ENCODE measurements at places on chromosomes 7 and 10.

GRCh38 chr7:28498636-28499035, 86.3 kb downstream of the CREB5 start:
- no peak for DNase-seq

GRCh38 chr7:27364344-27364758, 121.7 kb downstream of the EVX1 start:
- DNase-seq, result peak; percentile 66

DNA sequence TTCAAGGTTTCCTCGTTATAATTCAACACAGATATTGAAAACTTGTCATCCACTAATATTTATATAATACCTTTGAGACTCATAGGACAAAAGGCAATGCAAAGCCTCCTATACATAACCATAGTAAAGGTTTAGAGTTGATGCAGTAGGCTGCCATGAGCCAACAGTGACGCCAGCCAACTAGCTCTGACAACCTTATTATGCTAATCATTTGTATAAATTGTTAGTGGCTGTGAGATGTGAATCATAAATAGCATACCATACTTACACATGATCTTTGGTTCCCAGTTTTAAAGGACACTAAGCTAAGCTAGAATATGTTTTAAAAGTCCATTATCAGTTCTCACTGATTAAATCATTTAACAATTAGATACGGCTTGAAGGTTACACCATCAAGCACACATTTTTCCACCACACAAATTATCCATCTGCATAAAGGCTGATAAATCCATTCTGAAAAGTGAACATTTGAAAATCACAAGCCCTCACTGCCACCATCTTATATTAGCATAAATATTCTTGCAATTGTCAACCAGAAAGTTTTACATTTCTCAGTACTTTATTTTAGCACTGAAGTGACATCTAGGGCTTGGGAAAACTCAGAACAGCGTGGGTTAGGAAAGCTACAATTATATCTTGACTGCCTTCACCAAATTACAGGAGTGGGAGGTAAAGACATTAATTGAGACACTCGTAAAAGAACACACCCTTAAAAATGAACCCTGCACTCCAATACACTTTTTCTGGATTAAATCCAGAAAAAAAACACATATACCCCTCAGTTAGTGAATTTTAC, 30.7 kb downstream of the COA1 start:
- no peak for DNase-seq

GRCh38 chr7:108561047-108561619, 8.4 kb downstream of the THAP5 start:
- no peak for DNase-seq

DNA sequence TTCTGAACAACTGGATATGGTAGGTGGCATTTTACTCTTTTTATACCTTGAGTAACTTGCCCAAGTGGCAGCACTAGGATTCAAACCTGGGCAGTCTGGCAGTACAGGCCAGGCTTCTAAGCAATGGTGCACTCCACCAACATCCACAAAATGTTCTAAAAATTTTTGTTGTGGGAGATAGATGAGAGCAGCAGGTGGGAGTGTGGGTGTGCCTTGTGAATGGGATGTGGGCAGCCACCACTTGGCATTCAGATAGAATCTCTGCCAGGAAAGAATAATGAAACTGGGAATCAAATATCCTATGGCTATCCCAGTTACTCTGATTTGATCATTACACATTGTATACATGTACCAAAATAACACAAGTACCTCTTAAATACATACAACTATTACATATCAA, 810.7 kb downstream of the MAGI2 start:
- DNase-seq, result no peak

GRCh38 chr7:93013446-93014061, 104.2 kb downstream of the SAMD9 start:
- DNase-seq, result no peak
